Left lung (tissue), 14 donors: ENCODE measurements at places on chromosomes 1 and 21. TPM values are rescaled to one million over a fixed set of nuclear protein-coding genes. Genes with fewer than 3 reads are reported as not detected.

The HAO2 gene
- not detected for total RNA-seq

The GSTM1 gene
- 24.9 TPM for total RNA-seq

The FAAH gene
- 25.8 TPM for total RNA-seq

The TFF2 gene
- not detected for total RNA-seq

The LCE1C gene
- not detected for total RNA-seq

The RASAL2 gene
- total RNA-seq: 27.5 TPM

The WDR3 gene
- total RNA-seq: 26.6 TPM

The LMX1A gene
- not detected for total RNA-seq

The LDLRAD1 gene
- not detected for total RNA-seq

The NCF2 gene
- 70.9 TPM for total RNA-seq

The CCDC30 gene
- 4.5 TPM for total RNA-seq

The LCE3D gene
- total RNA-seq: not detected

The C1orf226 gene
- 5.2 TPM for total RNA-seq

The P3H1 gene
- total RNA-seq: 76.1 TPM

The S100A7 gene
- not detected for total RNA-seq

The TNFRSF25 gene
- total RNA-seq: 8.4 TPM

The NFASC gene
- 6.6 TPM for total RNA-seq

The ACAP3 gene
- 56.4 TPM for total RNA-seq

The SPRR2G gene
- total RNA-seq: not detected

The NPR1 gene
- total RNA-seq: 45.2 TPM

The KIAA1614 gene
- 5.1 TPM for total RNA-seq

The LPAR3 gene
- 2.7 TPM for total RNA-seq

The PCP4 gene
- total RNA-seq: 0.68 TPM

The SMCP gene
- total RNA-seq: not detected

The OR2M3 gene
- total RNA-seq: not detected

The KIAA0040 gene
- 24.4 TPM for total RNA-seq

The SLC6A9 gene
- total RNA-seq: 12.4 TPM

The TMEM82 gene
- total RNA-seq: not detected

The VSIG8 gene
- not detected for total RNA-seq
